NCI-H2107 (cell line): ENCODE measurements at places on chromosomes 1 and 21.

- no peak for DNase-seq
These were observed 20.8 kb downstream of the TFF3 start for GRCh38 chr21:42294273-42294880.

DNA sequence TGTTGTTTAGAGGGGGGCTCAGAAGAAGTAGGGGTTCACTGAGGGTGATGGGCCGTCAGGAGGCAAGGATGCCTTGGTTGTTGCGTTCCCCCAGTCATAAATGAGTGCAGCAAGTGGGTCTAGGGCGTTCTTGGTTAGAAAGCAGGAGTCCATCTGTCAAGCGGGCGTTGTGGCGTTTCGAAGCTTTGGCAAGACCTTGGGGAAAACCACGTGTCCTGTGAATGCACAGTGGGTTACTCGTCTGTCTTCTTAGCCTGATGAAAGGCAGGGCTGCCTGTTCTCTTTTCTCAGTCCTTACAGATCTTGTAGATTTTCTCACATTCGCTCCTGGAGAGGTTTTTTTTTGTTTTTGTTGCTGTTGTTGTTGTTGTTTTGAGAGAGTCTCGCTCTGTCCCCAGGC is 6.3 kb upstream of the ZNF496 start:
- DNase-seq: no peak

- no peak for DNase-seq
These were observed 66.9 kb downstream of the C1orf185 start for GRCh38 chr1:51168936-51169335.

DNA sequence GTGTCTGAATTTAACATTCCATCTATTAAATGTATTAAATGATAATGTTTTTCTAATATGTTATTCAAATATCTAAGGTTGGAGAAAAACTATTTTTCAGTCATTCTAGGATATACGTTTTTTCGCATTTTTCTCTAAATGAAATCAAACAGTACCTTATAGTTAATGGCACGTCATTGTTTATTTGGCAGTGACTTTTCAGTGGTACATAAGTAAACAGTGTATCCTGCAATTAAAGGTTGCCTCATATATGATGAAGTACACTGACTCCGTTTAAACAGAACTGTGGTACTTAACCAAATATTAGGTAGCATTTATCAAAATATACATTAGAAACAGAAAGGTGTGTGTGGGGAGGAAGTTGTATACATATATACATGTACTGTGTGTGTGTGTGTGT is 79.2 kb downstream of the EPS15 start:
- no peak for DNase-seq

DNA sequence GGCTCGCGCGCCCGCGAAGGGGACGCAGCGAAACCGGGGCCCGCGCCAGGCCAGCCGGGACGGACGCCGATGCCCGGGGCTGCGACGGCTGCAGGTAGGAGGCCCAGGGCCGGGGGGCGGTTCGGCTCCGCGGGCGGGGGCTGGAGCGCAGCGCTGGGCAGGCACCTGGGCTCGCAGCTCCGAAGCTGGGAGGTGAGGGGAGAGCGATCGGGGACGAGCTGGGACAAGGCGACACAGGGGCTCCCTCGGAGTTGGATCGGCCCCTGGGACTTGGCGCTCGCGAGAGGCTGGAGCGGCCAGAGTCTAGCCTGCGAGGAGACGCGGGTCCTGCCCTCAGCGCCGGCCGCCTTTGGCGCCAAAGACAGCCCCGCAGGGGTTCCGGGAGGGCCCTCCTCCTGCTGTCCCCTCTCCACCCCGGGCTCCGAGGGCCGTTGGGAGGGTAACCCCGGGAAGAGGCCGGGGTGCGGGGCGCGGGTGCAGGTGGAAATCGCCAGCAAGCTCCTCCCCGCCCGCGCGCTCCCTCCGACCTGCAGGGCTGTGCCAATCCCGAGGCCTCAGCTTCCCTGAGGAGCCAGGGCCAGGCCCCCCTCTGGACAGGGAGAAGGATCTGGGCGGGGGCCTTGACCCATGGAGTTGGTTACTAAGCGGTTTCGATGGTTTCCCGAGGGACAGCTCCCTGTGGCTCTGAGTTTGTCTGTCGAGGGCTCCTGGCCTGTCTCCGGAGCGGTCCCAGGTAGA is 401 bp downstream of the TP73 start:
- no peak for DNase-seq

- no peak for DNase-seq
These were observed 9.1 kb downstream of the ABCA4 start for GRCh38 chr1:94111879-94112278.

GRCh38 chr1:24075590-24075854 is 36.4 kb downstream of the MYOM3 start:
- no peak for DNase-seq

- DNase-seq: no peak
These were observed 372.8 kb upstream of the PKN2 start for GRCh38 chr1:88311265-88311664.

DNA sequence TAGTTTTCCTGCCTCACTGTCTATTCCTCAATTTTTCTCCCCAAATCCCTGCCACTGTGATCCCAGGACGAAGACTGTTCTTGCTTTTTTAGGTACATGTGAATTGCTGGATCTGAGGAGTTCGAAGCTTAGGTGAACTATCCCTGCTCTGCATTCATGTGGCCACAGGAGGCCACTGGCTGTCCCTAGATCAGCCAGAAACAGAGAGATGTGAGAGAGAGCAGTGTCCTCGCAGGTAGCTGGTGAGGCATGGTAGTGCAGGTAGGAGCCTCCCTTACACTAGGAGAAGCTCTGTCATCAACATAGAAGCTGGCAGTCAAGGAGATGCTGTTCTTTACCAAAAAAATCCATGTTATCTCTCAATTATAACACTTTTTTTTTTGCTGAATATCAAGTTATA is 71.5 kb downstream of the USP24 start:
- DNase-seq: peak; percentile 13

GRCh38 chr1:1069711-1070676 is 4.1 kb downstream of the RNF223 start:
- DNase-seq: no peak

- DNase-seq: no peak
These were observed 14.0 kb upstream of the BATF3 start for GRCh38 chr1:212713465-212714136.

DNA sequence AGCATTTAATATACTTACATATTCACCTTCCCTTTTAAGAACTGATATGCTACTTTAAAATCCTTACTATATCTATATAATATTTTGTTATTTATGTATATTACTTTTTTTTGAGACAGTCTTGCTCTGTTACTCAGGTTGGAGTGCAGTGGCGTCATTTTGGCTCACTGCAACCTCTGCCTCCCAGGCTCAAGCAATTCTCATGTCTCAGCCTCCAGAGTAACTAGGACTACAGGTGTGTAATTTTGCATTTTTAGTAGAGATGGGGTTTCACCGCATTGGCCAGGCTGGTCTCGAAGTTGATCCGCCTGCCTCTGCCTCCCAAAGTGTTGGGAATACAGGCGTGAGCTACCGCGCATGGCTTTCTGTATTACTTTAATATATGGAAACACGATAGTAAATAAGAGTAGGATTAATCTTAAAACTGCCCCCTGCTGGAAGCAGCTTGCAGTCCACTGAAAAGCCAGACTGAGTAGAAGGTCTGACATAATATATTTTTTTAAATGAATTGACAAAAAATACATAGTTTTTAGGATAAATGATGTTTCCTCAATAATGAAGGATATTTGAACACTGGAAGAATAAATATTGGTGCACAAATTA is 24.4 kb downstream of the RCAN3 start:
- no peak for DNase-seq

DNA sequence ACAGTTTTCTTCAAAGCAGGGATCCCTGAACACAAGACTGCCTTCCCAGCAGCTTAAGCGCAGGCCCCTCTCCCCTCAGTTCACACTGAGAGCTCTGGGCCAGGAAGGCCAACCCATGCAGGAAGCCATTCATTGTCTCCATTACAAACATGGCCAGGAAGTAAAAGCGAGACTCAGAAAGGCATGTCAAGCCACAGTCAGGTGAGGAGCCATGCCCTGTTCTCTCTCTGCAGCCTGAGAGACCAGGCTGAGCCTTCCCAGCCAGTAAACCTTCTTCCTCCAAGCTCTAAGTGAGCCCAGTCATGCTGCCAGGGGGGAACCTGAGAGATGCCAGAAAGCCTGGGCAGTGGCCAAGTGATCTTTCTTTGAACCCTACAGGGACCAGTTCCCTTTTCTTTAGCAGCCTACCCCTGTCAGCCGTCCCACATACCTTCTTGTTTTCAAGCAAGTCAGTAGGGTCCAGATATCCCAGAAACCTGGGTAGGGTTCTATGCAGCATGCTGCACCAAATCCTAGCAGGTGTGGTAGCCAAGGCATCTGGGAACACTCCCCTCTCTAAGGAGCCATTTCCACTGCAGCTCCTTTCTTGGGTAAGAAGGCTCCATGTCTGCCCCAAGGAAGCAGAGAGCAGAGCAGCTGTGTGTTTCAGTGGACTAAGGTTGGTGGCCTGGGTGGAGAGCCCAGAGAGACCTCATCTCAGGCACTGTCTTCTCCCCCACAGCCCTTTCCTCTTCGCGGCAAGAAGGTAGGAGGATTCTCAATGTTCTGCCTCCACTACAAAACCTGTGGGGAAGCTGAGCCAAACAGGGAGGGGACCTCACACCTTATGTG is 977 bp downstream of the TRAF3IP3 start:
- DNase-seq: no peak
